ENCODE measurements at places on chromosomes 1 and 21.

DNA sequence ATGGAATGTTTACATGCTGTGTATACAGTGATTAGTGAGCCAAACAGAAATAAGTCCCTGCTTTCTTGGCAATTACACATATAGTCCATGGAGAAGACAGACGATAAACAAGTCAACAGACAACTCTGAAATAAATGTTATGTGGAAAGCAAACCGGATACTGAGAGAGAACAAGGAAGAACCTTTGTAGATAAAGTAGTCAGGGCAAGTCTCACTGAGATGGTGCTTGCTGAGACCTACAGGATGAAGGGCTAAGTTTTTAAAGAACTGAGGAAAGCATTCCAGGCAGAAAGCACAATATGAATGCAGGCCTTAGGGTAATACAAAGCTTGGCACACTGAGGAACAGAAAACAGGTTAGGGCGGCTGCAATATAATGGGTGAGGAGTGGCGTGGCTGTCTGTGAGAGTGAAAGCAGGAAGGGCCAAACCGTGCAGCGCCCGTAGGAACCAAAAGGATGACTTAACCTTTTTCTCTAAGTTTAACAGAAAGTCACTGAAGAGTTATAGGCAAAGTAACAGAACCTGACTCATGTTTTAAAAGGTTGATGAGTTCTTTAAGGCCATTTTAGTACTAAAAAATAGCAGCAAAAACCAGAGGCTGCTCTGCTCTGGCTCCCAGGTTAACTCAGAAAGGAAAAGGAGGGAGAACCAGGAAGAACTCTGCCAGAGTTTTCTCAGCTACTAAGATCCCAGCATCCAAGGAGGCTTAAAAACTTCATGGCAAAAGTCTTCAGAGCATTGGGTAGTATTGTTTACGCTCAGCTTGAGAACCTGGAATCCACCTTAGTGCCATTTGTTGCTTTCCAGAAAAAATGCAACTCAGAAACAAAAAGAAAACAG is 8.7 kb upstream of the TTF2 start:
- DNase-seq: no peak

DNA sequence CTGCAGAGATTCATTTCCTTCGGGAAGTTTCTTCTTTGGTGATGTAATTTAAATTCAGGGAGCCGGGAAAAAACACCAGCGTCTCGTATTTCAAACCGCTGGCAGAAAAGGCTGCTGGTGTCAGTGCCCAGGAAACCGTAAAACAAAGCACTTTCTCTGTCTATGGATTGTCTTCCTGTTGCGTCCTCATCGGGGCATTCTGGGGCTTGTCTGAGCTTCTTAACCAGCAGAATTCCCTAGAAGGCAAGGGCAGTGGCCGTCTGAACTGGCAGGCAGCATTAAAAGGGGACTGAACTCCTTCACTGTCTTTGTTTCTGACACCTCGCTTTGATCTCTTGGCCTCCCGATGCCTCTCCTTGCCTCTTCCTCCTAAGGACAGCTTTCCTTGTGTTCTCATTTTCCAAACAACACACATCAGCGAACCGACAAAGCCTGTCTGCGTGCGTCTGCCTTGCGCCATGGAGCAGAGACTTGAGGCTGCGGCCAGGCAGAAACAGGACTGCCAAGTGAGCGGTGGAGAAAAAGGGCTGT is 391.6 kb upstream of the VAMP3 start:
- DNase-seq: no peak

DNA sequence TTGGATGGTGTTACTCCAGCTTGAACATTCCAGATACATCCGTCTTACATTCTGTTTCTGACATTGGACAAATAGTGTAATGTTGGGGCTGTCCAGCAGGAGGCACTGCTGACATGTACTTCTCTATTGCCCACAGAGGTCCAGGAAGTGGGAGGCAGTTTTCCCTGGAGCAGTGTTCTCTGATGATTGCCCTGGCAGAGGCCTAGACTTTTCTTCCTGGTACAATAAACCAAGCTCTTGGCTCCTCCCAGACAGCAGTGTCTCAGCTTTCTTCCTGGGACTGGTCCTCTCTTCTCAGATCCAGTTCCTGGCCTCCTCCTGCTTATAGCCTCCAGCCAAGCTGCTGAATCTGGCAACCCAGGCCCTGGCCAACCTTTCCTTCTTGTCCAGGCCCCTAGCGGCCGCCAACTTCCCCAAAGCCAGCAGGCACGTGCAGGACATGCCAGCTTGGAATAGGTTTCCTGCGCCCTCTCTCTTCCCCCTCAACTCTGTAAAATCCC is 14.9 kb upstream of the IFNLR1 start:
- DNase-seq: peak; percentile 71

- peak; percentile 90 for DNase-seq
Observed at GRCh38 chr21:45287438-45288391, at the start of gene POFUT2. POFUT2 (minus strand) TSS chr21:45287895; CDS start chr21:45287871, 24 bp downstream.

DNA sequence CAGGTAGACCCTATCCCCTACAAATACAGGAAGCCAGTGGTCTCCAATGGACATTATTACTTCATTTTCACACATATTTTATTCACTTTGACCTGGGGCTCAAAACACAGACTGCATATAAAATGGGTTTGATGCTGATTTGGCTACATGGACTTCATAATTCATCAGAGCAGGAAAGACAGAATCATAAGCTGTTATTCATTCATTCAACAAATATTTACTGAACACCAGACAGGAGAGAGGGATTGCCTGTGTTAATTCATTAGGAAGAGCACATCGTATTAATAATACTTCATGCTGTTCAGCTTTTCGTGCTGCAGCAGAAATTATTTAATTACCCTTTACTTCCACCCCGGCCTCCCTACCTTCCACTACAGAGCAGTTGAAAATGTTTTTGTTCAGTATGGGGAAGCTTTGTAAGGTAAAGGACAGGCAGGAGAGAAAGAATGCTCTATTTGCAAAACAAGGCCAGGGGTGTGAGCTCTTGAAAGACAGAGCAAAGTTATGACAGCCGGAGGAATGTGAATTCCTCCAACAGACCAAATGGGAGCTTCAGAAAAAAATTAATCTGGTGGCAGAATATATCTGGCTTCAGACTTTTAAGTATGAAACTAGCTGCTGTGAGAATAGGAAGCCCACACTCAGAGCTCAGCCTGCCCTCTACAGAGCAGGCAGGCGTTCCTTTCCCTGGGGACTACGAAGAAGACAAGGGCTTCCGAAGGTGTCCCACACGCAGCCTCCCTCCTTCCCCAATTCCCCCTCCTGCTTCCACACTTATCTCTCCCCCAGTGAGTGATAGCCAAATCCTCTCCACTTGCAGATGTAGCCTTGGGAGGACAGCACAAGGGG is 58.0 kb downstream of the MDM4 start:
- no peak for DNase-seq

- no peak for DNase-seq
Observed at GRCh38 chr21:46598581-46599572, 6.0 kb downstream of the S100B start.

GRCh38 chr1:67468066-67468718 is 38.0 kb upstream of the SERBP1 start:
- DNase-seq: no peak

DNA sequence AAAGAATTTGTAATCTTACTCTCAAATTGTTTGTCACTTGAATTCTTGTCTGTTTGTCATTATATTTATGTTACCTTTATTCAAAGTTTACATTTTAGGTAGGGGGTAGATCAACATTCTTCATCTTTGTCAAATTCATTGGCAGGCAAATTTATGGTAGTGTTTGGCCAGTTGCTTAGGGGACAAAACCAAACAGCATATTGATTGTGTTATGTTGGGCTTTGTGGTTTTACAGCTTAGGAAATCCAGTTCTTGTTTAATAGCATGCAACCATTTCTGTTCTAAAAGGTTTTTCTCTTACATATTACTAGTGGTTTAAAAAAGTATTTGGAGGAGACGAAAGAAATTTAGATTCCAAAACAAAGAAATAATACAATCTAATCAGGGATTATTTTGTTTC is 91.4 kb downstream of the HMCN1 start:
- DNase-seq: no peak

- no peak for DNase-seq
Observed at GRCh38 chr21:39033878-39034589, 149.2 kb downstream of the PSMG1 start.

DNA sequence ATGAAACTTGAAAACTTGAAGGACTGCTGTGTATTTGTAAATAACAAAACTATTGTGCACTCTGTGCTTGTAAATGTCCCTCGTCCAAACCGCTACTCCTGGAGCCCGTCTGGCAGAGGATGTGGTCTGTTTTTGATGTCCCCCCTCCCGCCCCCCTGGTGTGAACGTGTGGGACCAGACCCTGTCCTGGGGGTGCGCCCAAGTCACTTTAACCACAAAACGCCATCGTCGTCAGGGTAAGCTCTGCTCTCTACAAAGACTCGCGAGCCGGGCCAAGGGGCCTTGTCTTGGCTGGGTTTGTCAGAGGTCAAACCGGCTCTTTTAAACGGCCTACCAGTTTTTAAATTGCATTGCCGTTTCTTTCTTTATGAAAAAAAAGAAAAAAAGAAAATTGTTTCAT is 87.4 kb upstream of the TMEM51 start:
- no peak for DNase-seq

- DNase-seq: no peak
Observed at GRCh38 chr1:247638781-247639180, 33.4 kb downstream of the OR2G3 start.

- DNase-seq: peak; percentile 60
Observed at GRCh38 chr1:115829023-115829674, 11.8 kb downstream of the NHLH2 start.

- peak; percentile 87 for DNase-seq
Observed at GRCh38 chr1:42335050-42335808, at the start of gene FOXJ3. FOXJ3 (minus strand) TSS chr1:42335235; CDS start chr1:42311093, 24,142 bp downstream.

- DNase-seq: no peak
Observed at GRCh38 chr21:42614811-42615351, 38.5 kb upstream of the PDE9A start.

- DNase-seq: no peak
Observed at GRCh38 chr1:38076038-38076437, 29.4 kb upstream of the POU3F1 start.

GRCh38 chr1:47934243-47934805 is 62.9 kb downstream of the TRABD2B start:
- no peak for DNase-seq

- DNase-seq: no peak
Observed at GRCh38 chr1:237903961-237904360, 13.2 kb upstream of the ZP4 start.

- no peak for DNase-seq
Observed at GRCh38 chr1:109441069-109441468, 14.8 kb upstream of the PSMA5 start.

GRCh38 chr1:119721896-119722295 is 10.2 kb downstream of the PHGDH start:
- no peak for DNase-seq

DNA sequence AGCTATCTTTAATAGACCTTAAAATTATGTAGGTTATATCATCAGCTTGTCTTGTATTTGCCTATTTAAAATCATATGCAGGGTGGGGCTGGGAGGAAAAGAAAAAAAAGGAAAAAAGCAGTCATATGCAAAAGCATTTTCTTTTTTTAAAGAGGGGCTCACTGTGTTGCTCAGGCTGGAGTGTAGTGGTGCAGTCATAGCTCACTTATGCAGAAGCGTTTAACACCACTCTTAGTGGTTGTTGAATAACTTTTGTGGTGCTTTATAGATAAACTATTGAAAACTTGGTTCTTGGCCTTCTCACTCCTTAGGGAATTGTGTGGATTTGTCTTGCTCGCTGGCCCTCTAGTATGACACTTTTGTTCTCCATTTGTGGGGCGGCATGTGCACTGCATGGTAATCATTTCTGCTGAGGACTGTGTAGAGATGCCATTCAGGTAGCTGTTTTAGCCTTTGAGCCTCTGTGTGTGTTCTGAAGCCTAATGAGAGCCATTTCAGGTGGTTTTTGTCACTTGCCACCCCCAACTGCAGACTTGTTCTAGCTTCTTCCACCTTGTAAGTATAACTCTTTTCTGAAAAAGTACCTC is 77.8 kb downstream of the KIF1B start:
- DNase-seq: no peak

DNA sequence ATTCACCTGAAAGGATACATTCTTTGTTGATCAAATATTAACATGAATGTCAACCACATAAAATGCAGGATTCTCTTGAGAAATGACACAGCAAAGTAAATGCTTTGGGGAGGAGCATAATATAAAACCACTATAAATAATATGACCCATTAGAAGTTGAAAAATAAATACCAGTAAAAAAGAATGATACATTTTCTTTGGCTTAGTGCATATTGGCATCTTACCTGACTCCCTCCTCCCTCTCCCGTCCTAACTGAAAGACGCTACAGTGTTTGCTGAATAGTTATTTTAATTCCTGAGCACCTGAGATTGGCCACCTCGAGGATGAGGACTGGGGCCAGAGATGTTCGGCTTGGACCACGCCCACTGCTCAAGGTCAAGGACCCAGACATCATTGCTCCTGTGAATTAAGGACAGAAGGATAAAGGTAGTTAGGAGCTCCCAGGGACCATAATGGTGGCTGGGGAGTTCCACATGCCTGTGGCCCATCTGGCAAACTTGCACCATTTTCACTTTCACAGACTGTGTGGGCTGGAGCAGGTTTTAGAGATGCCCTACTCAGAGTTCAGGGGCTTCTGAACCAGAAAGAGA is 16.4 kb upstream of the CPLANE2 start:
- no peak for DNase-seq

GRCh38 chr21:36063375-36064084 is 3.2 kb upstream of the SETD4 start:
- DNase-seq: no peak

DNA sequence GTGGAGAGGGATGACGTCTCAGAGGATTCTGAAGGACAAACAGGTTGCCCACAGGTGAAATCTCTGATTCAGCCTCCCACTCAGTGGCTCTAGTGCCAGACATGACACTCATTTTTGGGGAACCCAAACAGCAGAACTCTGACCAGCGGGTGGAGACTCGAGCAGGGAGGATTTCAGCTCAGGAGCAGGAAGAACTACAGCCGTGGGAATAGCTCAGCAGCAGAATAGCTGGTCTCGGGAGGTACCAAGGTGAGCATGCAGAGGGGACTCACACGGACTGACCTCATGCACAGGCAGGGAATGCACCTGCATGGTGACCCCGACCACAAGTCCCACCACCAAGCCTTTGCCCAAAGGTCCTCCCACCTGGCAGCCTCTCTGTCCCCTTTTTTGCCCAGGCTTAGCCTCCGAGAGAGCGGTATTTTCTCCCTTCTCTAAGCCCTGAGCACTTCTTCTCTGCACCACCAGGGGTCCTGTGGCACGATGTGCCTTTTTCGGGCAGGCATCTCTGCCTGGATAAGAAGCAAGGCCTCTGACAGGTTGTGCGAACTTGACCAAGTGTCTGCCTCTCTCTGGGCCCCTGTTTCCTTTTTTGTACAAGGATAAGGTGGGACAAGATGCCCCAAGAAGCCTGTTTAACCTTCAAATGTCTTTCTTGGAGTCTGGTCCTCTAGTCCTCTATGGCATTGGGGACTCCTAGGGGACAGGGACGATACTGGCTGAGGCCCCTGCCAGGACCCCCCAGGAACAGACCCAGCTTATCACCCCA is 8.8 kb upstream of the FGR start:
- no peak for DNase-seq
